ENCODE measurements at places on chromosomes 11 and 22.

DNA sequence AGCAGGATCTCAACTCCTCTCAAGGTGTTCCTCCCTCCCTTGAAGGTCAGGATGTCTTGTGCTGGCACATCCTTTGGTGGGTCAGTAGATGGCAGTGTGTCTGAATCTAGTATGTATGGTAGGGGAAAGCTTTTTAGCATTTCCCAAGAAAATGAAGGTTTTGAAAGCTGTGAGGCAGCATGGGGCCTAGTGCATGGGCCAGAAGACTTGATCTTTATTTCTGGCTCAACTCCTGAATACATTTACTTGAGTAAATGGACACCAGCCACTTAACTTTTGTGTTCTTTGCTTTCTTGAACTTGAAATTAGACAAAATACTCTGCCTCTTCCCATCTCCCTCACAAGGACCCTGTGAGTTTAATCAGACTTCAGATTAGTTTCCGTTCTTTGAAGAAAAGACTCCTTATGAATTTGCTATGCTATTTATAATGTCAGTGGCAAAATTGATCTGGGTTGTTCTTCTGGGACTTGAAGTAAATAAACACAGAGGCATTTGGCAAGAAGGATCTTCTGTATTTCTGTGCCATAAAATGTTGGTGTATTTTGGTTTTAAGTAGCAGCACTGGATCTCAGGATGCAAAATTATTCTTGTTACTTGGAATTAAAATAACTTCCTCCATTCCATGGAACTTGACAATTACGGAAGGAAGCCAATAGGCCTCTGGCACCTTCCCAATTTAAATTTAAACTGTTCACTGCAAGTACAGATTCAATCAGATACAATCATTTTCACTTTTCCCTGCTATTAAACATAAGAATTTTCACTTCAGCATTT, 288.8 kb downstream of the CASP12 start:
- peak; percentile 46 for DNase-seq

- no peak for DNase-seq
Observed at GRCh38 chr11:6360183-6360582, 30.1 kb upstream of the SMPD1 start.

GRCh38 chr22:20746431-20747189, 27.3 kb upstream of the SERPIND1 start:
- no peak for DNase-seq

- peak; percentile 32 for DNase-seq
Observed at GRCh38 chr11:17760102-17761029, 25.8 kb downstream of the KCNC1 start.

DNA sequence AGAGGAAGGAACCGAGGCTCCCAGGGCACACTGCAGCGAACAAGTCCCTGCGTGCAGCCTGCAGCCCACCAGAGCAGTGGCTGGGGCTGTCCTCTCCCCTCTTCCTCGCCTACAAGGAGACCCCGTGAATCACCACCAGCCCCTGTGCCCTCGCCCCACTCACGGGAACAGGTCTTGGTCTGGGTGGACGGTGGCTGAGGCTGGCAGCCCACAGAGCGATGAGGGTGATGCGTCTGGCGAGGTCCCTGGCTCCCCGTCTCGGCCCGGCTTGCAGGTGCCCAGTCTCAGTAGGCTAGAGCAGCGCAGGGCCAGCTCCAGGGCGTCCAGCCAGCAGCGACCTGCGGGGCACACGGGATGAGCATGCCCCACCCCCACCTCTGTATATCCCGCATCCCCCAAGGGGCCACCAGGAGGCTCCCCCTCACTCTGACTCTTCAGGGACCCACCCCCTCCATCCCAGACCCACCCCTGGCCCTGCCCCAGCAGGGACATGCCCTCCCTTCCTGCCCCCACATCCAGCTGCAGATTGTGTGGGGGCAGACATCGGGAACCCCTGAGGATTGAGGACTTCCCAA, 50.5 kb upstream of the CARS1 start:
- peak; percentile 19 for DNase-seq

- DNase-seq: peak; percentile 56
Observed at GRCh38 chr11:68380786-68381622, 68.6 kb downstream of the LRP5 start.

DNA sequence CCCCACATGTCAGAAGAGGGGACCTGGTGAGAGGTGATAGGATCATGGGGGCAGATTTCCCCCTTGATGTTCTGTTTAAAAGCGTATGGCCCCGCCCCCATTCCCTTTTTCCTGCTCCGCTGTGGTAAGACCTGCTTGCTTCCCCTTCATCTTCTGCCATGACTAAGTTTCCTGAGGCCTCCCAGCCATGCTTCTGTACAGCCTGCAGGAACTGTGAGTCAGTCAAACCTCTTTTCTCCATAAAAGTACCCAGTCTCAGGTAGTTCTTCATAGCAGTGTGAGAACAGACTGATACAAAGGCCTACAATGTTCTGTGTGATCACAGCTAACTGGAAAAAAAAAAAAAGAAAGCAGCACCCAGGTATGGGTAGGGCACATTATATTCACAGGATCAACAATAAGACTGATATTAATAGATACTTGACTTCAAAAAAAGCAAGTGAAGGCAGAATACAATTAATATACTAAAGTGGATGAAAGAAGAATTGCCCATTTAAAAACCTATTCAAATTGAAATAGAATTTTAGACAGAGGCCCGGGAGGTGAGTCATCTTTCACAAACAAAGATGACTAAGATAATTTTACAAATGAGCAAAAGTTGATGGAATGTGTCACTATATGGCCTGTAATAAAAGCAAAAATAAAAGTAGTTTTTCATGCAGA, 1.7 kb upstream of the OR52K1 start:
- DNase-seq: no peak

- DNase-seq: no peak
Observed at GRCh38 chr11:83044958-83045712, 26.6 kb downstream of the RAB30 start.

DNA sequence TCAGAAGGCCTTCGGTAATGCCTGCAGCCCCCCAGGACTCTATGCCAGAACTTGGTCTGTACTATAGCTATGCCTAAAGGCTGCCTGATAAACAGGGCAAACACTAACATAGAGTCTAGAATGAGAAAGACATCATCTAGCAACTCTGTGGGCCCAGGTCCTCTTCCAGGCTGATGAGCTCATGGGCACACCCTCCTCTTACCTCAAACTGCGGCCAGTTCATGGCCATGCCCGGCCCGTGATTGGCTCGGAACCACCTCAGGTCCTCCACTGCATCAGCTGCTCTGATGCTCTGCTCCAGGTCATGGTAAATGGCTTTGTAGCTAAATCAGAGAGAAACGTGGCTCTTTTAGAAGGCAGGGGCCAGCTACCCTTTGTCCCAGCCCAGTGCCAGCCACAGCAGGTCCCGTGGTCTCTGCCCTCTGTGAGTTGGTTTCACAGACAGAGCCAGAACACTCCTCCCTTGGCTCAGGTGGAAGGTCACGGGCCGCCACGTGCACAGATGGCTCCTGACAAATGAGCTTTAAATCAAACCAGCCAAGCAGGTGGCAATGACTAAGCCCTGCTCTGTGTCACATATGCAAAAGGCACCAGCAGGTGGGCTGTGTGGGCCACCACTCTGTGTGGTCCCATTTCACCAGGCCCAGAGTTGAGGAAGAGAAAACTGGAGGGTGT, 25.0 kb upstream of the ARFGAP3 start:
- DNase-seq: no peak

Measured in femur (tissue), 1 donor.